Sigmoid colon (tissue), 7 donors: ENCODE measurements at places on chromosomes 7 and 10. TPM values are rescaled to one million over a fixed set of nuclear protein-coding genes. Genes with fewer than 3 reads are reported as not detected.

- DNase-seq, result no peak
Observed at GRCh38 chr7:77837966-77838365, 39.4 kb downstream of the PHTF2 start.

DNA sequence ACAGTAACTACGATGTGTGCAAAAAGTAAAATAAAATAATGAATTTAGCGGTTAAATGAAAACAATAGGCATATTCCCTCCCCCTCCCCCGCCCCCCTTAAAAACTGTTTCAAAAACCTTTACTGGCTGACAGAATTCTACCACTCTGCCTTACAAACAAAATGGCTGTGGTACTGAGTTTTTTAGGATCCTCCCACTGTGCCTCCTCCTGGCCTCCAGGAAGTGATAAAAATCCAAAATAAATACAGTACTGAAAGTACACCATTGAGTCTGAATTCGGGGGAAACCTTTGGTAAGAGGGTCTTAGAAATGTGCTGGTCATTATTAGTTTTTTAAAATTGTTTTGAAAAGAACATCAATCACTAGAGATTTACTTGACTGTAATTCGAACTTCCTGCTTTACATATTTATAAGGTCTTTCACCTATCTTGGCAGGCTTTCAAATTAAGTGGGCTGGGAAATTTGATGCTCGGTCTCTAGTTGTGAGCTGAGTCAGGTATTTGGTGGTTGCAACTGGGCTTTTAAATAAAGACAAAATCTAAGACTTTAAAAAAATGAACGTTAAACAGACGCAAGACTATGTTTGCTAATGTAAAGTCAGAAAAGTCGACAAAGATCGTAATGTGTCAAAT lies 32.5 kb upstream of the EPC1 start:
- no peak for DNase-seq

Gene GIMAP2
- total RNA-seq, result 9.2 TPM

- DNase-seq, result no peak
Observed at GRCh38 chr7:151592868-151593486, 73.3 kb upstream of the RHEB start.

GRCh38 chr7:73811760-73812168 lies 19.0 kb upstream of the CLDN4 start:
- peak; percentile 82 for DNase-seq

Gene PTF1A
- not detected for total RNA-seq

Gene MORN4
- total RNA-seq, result 0.83 TPM

Gene CYP26C1
- not detected for total RNA-seq

Gene ZDHHC6
- 16.7 TPM for total RNA-seq

GRCh38 chr7:47354831-47355541 lies 226.9 kb downstream of the TNS3 start:
- DNase-seq, result no peak

GRCh38 chr10:124578231-124579010 lies 116.8 kb downstream of the LHPP start:
- peak; percentile 39 for DNase-seq

DNA sequence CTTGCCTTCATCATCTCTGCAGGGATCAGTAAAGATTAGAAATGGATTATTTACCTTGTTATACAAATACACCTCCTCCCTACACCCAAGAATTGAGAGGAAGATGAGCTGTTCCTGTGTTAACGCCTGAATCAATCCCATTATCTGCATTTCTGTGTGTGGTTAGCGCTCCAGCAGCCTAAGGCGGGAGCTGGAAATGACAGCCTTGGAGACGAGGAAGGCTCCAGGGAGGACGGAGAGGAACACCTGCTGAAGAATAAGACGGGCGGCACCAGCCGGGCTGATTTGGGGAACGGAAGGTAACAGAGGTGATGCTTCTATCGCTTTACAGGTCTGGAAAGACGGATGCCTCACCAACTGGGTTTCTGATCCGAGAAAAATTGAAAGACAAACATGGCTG lies 34.2 kb upstream of the DDC start:
- no peak for DNase-seq
